ENCODE measurements at places on chromosomes 11 and 22.

GRCh38 chr11:8009856-8010255 is 22.7 kb downstream of the EIF3F start:
- DNase-seq = no peak

DNA sequence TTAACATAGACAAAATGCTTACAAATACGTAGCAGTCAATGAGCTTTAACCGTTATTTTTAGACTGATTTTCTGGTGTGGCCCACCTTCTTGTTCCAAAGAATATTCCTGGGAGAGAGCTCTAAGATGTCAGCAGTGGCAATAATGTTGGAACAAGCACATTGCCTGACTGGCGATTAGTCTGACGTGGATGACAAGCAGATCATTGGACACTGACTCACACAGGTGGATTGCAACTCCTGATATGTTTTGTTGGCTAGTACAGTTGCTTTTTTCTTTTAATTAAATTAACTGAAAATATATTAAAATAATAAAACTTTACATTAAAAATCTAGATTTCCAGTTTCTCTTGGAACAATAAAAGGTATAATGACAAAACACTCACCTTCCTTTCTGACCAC is 78.0 kb downstream of the TENM4 start:
- DNase-seq = no peak

DNA sequence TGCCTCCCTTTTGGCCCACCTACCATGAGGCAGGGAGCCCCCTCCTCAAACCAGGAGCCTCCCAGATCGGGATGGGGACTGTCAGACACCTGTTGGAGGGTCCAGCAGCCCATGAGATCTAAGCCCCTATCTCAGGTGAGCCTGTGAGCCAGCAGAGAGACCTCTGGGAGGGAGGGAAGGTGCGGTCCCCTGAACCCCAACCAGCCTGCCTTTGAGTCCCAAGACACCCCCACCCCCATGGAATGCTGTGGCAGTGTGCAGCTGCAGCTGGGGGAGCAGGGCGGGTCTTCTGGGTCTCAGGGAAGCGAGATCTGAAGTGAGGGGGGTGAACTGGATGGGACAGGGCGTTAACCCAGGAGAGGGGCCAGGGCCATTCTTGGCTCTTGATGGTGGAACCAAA is 1.4 kb upstream of the CDKN1C start:
- no peak for DNase-seq

- DNase-seq = no peak
Measured at GRCh38 chr22:37284805-37285355, 2.6 kb downstream of the CYTH4 start.

GRCh38 chr11:1127664-1128162 is 30.0 kb upstream of the MUC5AC start:
- no peak for DNase-seq

DNA sequence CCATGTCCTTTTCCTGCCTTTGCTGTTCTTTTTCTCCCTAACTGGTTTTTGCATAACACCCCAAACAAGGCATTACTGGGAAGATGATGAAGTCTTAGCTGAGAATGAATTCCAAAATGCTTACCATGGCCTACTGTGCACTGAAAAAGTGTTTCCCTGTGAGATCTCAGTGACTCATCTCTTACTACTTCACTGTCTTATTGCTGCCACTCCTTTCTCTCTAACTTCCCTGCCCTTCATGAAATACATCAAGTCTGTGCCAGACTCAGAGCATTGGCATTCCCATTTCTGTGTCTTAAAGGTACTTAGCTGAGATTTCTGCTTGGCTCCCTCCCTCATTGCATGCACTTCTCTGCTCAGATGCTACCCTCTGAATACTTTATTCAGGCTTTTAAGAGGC is 49.1 kb upstream of the MUC15 start:
- DNase-seq = peak; percentile 60

DNA sequence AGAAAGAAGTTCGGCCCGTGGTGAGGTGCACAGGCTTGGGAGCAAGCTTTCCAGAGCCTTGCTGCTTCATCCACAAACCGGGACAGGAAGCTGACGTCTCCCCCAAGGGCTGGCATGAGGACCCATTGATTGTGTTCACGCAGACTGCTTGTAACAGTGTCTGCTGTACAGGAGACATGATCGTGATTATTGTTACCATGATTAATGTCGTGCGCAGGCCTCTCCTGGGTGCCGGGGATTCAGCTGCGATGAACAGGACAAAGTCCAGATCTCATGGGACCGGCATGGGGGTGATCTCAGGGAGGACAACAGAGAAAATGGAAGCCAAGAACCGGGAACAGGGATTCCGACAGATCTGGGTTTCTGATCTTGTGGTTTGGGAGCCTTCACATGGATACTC is 219.9 kb downstream of the BRD1 start:
- no peak for DNase-seq

GRCh38 chr11:16897470-16898061 is 116.6 kb downstream of the PLEKHA7 start:
- no peak for DNase-seq

DNA sequence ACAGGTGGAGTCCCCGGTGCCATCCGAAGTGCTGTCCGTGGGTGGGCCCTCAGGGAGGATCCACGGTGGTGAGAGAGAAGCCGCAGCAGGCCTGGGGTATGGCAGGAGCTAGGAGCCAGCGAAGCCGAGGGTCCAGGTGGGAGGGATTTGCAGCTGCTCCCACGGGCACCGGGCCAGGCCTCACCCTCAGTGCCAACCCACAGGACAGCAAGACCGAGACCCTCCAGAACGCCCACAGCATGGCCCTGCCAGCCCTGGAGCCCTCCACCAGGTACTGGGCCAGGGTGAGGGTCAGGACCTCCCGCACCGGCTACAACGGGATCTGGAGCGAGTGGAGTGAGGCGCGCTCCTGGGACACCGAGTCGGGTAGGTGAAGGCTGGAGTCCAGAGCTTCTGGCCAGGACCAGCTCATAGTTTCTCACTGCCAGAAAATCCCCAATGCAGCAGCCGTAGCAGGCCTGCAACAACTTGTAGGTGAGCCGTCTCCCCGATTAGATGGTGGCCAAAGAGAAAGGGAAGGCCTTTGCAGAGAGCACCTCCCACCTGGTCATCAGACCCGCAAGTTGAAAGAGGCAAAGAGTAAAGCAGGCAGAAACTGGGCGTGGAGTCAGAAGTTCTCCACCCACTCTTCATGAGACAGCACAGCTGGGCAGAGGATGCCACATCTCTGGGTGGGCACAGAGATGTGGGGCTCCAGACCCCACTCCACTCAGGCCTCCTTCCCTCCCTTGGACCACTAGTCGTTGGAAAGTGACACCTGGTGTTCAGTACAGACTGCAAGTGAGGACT is 20.4 kb downstream of the CSF2RB start:
- DNase-seq = no peak

DNA sequence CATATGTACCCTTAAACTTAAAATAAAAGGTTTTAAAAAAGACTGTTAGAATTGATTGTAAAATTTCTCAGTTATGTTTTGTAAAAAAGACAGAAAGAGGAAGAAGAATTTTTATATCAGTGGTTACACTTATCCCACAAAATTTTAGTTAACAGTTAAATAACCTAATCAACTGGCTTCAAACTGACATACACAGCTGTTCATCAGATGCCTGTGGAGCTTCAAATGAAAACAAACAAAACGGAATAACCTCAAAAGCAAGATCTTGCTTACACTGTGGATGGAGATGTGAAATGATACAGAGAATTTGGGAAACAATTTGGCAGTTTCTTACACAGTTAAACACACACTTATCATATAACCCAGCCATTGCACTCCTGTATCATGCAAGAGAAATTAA is 521.0 kb downstream of the ETS1 start:
- DNase-seq = no peak

DNA sequence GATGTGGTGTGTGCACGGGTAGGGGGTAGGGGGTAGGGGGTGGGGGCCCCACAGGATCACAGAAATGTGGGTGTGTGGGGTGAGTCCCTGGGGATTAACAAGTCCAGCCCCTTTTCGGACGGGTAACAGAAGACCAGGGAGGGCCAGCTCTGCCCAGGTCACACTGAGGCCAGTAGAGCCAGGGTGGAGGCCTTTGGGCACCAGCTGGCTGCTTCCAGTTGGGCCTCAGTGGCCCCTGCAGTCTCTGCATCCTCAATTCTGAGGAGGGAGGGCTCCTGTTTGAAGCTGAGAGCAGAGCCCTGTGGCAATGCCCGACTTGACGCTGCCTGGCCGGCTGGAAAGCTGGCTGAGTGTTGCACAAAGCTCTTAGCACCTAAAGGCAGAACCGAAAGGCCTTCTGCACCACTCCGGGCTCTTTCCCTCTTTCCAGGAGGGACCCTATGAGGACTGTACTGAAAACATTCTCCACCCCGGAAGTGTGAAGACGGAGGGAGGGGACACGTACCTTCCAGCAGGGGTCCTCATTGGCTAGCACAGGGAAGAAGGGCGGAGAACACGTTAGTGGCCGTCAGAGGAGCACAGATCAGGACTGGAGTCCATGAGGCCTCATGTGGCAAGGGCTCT is 120.4 kb downstream of the PHF21B start:
- no peak for DNase-seq

- DNase-seq = peak; percentile 8
Measured at GRCh38 chr11:30935861-30936260, 349.7 kb upstream of the MPPED2 start.

- no peak for DNase-seq
Measured at GRCh38 chr11:120869097-120869496, 154.8 kb upstream of the TBCEL start.

- no peak for DNase-seq
Measured at GRCh38 chr11:131549770-131550169, 179.4 kb downstream of the NTM start.

DNA sequence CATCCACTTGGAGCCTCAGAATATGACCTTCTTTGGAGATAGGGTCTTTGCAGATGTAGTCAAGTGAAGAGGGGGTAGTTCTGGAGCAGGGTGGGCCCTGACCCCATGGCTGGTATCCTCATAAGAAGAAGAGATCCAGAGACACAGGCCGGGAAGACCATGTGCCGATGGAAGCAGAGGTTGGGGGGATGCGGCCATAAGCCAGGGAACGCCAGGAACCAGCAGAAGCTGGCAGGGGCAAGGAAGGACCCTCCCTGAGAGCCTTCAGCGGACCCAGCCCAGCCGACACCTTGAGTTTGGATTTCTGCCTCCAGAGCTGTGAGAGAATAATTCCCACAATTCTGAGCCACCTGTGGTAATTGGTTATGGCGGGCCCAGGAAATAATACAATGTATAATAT is 26.1 kb upstream of the SMIM38 start:
- no peak for DNase-seq

DNA sequence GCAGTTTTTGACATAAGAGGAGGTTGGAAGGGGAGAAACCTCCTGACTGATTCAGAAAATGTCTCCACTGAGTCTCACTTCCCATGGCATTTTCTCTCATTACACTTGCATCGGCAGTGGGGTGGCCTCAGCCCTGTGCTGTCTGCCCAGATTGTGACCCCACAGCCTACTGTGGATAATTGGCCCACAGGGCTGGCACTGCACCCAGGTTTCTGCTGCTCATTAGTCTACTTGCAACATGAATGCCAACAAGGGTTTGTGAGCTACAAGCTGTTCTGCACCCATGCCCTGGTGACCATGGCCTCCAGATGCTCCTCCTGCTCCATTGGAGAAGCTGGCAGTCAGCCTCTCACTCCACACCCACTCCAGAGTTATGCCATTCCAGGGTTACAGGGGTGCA is 296.0 kb downstream of the CTTN start:
- no peak for DNase-seq

DNA sequence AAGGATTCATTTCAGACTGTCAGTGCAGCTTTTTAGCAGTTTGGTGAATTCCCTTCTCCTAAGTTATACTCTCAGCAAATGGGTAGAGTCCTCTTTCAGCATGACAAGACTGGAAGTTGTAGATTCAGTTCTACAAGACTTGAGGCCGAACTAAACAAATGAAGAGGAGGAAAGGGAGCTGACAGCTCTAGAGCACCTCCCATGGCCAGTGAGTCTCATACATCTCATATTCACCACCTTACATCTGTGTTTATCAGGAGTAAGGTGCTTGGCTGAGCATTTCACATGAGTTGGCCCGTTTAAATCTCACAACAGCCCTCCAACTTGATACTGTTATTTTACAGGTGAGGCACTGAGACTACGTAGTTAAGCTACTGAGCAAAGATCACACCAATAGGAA is 30.4 kb downstream of the SEZ6L start:
- DNase-seq = no peak

GRCh38 chr22:27173530-27173929 is 516.1 kb downstream of the MIAT start:
- no peak for DNase-seq

- DNase-seq = no peak
Measured at GRCh38 chr22:42918500-42918899, 61.4 kb upstream of the ARFGAP3 start.

- DNase-seq = no peak
Measured at GRCh38 chr22:50701076-50701419, 28.4 kb downstream of the SHANK3 start.

DNA sequence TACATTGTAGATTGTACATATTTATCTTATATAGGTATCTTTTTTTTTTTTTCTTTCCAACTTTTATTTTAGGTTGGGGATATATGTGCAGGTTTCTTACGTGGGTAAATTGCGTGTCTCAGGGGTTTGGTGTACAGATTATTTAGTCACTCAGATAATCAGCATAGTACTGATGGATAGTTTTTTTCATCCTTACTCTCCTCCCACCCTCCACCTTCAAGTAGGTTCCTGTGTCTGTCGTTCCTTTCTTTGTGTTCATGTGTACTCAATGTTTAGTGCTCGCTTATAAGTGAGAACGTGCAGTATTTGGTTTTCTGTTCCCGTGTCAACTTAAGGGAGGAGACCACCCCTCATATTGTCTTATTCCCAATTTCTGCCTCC is 9.6 kb downstream of the C11orf96 start:
- DNase-seq = no peak

- no peak for DNase-seq
Measured at GRCh38 chr22:17100621-17101020, 15.8 kb downstream of the IL17RA start.

GRCh38 chr11:65906602-65907001 is 6.4 kb upstream of the FOSL1 start:
- no peak for DNase-seq

- DNase-seq = no peak
Measured at GRCh38 chr22:46625113-46625842, 5.1 kb downstream of the GRAMD4 start.

GRCh38 chr11:119518746-119519730 is 96.1 kb upstream of the THY1 start:
- peak; percentile 18 for DNase-seq

GRCh38 chr22:20571531-20572007 is 64.2 kb downstream of the MED15 start:
- DNase-seq = no peak

- peak; percentile 32 for DNase-seq
Measured at GRCh38 chr11:59822989-59823566, 12.5 kb upstream of the MRPL16 start.

DNA sequence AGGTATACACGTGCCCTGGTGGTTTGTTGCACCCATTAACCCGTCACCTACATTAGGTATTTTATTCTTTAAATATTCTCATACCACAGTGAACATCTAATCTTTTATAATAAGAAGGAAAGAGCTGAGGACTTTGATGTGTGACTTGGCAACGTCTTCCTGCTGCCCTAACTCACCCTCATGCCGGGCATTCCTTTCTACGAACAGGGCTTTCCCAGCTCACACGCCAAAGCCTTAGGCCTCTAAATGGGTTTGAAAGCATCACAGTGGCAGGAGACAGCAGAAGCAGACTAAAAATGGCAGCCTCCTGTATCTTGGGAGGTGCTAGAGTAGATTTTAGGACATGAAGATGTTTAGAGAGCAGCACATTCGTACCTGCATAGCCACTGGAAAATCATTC is 52.6 kb downstream of the CLTCL1 start:
- no peak for DNase-seq

Measured in kidney glomerular epithelial cell (primary cell).